ENCODE measurements at places on chromosomes 5 and 9. TPM values are rescaled to one million over a fixed set of nuclear protein-coding genes. Genes with fewer than 3 reads are reported as not detected.

- DNase-seq, result no peak
Observed at GRCh38 chr5:10690460-10691440, 70.3 kb downstream of the DAP start.

- no peak for DNase-seq
Observed at GRCh38 chr5:9112520-9113291, 433.2 kb downstream of the SEMA5A start.

DNA sequence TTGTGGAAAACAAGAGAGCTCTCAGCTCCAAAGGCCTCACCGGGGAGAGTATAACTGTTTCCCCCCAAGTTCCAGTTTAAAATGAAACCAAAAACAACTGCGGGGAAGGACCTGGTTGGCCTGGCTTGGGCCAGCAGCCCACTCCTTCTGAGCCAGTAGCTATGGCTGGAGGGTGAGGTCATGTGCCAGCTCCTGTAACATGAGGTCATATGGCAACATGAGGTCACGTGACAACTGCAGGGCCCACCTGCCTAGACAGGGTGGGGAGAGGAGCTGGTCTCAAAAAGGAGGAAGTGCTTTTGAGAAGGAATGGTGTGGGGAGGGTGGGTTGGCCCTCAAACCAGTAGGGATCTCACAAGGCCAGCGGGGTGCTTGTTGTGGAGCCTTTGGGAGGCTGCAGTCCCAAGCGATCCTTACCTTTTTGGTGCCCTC is 29.3 kb upstream of the CRB2 start:
- DNase-seq, result no peak

Gene GTF3C5
- 48.1 TPM for total RNA-seq

Gene PTGES
- not detected for total RNA-seq
